MM.1S (cell line): ENCODE measurements at places on chromosomes 3 and 15.

GRCh38 chr15:65666257-65666656, 44.5 kb downstream of the SLC24A1 start:
- DNase-seq = no peak

- no peak for DNase-seq
Observed at GRCh38 chr3:95272781-95273180, 1209.9 kb downstream of the NSUN3 start.

DNA sequence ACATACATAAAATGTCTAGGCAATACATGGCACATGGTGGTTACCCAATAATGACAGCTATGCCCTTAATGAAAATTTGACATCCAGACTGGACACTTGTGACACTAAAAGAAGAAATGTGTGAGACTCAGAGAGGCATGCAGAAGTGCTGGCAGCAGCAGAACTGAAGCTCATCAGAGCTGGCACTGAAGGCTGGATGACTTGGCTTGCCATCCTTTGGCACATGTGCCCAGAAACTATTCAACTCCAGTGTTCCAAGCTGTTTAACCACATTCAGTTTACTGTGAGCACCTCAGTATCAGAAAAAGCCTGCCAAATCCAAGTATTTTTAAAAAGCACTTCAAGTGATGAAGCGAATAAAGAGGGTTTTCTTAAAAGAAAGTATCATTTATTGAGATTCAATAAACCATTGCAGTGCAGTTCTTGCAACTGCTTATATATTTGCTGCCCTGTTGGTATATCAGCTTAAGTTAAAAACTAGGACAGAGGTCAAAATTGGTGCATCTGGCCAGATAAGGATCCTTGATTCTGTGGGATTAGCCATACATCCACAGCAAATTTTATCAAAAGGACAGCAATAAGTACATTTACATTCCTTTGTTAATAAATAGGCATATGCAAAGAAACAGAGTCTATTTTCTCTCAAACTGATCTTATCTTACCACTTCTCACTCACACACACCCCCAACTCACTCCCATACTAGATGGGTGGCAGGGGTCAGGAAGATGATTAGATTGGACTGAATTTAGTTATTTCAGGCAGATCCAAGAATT, 15.8 kb downstream of the IGSF11 start:
- no peak for DNase-seq

GRCh38 chr3:86967062-86967461, 23.9 kb downstream of the VGLL3 start:
- no peak for DNase-seq

- DNase-seq = no peak
Observed at GRCh38 chr3:124168271-124168670, 176.3 kb upstream of the ROPN1 start.

GRCh38 chr15:28012231-28012630, 86.9 kb downstream of the OCA2 start:
- no peak for DNase-seq
